ENCODE measurements at places on chromosomes 6 and 20. TPM values are rescaled to one million over a fixed set of nuclear protein-coding genes. Genes with fewer than 3 reads are reported as not detected.

Gene SLC25A27
- 4.6 TPM for polyA plus RNA-seq

Gene MYCT1
- polyA plus RNA-seq, result 2.1 TPM

Gene TRIM10
- not detected for polyA plus RNA-seq

Gene SASH1
- 8.6 TPM for polyA plus RNA-seq

Gene LAMA4
- 9.7 TPM for polyA plus RNA-seq

Gene IL17A
- not detected for polyA plus RNA-seq

Gene CALHM4
- not detected for polyA plus RNA-seq

Gene RAD21L1
- polyA plus RNA-seq, result not detected

Gene TAF4
- polyA plus RNA-seq, result 4.3 TPM

Gene ZNF217
- 7.1 TPM for polyA plus RNA-seq
